ENCODE measurements at places on chromosomes 7 and 10.

DNA sequence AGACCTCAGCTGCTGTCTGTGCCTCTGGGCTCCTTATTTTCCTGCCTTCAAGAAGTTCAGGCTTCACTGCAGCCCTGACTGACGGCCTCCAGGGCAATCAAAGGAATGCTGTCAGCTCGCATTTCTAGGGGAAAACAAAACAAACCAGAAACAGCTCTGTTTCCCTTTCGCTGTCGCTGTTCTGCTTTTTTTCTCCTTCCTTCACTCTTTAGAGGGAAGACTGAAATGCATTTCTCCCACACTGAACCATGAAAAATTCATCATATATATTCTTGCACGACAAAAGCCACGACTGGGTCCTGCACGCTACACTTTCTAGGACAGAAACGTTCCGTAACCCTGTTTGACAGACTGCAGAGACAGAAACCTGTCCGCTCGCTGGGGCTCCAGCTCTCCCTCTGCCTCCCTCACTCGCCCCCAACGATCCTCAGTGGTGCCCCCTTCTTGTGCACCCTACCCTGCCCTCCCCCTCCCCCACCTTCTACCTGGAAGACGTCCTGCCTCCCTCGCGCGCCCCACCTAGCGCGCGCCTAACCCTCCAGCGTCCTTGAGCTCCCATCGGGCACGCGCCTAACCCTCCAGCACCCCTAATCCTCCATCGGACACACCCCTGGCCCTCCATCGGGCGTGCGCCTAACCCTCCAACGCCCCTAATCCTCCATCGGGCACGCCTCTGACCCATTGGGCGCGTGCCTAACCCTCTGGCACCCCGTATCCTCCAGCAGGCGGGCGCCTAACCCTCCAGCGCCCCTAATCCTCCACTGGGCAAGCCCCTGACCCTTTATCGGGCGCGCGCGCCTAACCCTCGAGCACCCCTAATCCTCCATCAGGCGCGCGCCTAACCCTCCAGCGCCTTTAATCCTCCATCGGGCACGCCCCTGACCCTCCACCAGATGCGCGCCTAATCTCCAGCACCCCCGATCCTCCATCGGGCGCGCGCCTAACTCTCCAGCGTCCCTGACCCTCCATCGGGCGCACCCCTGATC lies 37.1 kb downstream of the SVOPL start:
- DNase-seq = no peak

DNA sequence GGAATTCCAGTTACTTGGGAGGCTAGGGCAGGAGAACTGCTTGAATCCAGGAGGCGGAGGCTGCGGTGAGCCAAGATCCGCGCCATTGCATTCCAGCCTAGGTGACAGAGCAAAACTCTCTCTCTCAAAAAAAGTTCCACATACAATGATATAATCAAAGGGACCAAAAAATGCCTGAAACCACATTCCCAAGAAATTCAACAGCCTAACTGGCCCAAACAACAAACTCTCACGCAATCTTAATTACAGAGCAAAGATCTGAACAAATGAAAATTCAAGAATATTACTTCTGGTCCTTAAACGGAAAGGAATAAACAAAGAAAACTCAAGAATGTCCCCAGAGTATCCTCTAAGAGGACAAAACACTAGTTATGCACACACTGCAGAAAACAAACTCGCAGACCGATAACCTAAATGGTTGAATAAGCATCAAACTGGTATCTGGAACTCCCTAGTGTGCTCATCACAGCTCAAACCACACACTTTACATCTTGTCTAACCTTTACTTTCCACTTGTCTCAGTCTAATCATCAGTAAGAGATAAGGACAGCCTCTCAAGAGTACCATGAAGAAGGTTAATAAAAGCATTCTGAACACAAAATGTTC lies 3.7 kb downstream of the OGA start:
- no peak for DNase-seq

- no peak for DNase-seq
Measured at GRCh38 chr7:30657131-30657530, 25.1 kb downstream of the CRHR2 start.

GRCh38 chr7:87204933-87205332 lies 14.6 kb downstream of the TMEM243 start:
- no peak for DNase-seq

DNA sequence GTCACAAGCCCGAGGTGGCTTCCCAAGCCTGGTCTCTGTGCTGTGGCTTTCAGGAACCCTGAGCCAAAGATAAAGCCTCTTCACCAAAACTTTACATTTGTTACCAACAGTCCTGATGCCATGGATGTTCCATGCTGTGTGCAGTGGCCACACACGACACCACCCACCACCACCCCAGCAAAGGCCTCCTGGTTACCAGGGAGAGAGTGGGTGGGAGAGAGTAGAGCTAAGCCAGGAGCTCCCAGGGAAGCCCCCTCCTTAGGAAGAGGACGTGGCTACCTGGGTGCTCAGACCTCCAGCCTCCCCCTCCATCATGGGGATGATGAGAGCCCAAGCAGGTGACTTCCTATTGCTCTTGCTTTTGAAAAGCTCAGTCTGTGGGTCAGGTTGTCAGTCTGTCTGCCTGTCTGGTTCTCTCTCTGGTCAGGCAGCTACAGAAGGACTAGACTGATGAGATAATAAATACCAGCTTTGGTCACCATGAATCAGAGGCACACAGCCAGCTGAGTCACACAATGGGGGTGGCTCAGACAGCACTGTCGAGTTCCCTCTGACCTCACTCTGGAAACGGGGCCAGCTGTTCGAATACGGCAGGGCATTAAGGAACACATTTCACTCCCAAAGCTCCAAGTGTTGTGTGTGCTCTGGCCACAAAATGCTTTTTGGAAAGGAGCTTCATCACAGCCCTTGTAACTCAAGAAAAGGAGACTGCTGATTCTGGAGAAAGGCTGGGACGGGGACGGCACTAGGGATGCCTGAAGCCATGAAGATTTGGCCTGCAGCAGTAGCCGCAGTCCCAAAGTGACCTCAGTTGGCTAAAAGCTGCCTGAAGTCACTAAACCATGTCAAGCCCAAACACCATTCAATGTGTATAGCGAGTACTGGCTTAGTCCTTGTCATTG lies 166.0 kb downstream of the FANK1 start:
- DNase-seq = peak; percentile 94

- no peak for DNase-seq
Measured at GRCh38 chr10:100174699-100175677, 10.8 kb downstream of the ERLIN1 start.

DNA sequence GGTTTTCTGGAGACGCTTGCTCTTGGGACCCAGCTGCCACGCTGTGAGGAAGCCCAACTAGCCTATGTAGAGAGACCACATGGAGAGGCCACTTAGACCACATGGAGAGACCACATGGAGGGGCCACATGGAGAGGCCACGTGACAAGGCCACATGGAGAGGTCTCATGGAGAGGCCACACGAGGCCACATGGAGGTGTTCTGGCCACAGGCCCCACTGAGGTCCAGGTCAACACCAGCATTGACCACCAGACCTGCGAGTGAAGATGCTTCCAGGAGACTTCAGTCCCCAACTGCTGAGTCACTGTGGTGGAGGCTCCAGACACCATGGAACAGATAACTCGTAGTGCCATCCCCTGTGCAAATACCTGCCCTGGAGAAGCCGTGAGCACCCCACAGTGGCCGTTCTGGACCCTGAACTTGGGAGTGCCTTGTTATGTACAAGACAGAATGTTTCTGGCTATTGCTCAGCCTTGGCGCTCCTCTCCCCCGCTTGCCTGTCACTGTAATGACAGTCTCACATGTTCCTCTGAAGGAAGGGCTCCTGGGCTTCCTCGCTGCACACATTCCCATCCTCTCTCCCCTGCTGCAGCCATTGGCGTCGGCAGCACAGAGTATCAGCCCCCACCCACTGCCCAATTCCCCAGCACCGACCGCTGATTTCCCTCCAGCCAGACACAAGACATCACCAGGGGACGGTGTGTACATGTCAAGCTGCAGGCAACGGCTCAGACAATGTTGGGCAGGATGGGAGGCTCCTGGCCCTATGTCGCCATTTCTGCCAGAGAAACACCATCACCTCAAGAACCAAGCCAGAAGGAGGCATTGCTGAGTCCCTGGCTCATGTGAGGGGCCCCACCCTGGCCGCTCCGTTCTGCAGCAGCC lies 49.0 kb upstream of the TNRC18 start:
- DNase-seq = no peak

GRCh38 chr7:39248692-39249090 lies 271.0 kb downstream of the POU6F2 start:
- no peak for DNase-seq

GRCh38 chr7:24685708-24686107 lies 71.6 kb downstream of the GSDME start:
- no peak for DNase-seq

GRCh38 chr10:71621231-71622153 lies 98.1 kb downstream of the C10orf105 start:
- no peak for DNase-seq

GRCh38 chr10:34587002-34587679 lies 228.0 kb downstream of the PARD3 start:
- no peak for DNase-seq

- no peak for DNase-seq
Measured at GRCh38 chr7:70589590-70589989, 542.4 kb upstream of the GALNT17 start.

DNA sequence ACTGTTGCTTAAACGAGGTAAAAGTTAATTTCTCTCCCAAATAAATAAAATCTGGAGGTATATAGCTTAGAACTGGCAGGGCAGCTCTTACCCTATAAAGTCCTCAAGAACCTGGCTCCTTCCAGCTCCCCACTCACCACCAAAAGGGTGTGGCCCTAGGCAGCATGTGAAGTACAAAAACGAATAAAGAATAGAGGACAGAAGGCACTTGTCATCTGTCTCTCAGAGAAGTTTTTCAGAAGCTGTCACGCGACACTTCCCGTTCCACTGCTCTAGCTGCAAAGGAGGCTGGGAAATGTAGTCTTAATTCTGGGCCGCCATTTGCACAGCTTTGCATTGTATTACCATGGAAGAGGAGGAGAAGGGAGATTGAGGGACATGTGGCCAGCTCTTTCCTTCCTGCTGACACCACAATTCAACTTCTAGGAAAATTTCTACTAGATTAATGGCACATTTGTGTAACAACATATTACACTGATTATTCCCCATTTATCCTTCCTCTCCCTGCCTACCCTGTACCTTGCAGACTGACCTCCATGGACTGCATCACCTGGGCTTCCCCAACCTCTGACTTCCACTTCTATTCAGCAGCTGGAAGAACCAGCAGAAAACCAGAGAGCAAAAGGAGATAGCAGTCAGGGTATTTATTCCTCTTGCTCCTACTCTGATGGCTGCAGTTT lies 62.2 kb downstream of the CCDC71L start:
- peak; percentile 53 for DNase-seq

Data from RKO (cell line).